ENCODE measurements at places on chromosomes 16 and 17.

- no peak for DNase-seq
Observed at GRCh38 chr16:79664407-79664806, 63.9 kb upstream of the MAF start.

- no peak for DNase-seq
Observed at GRCh38 chr17:44010966-44011647, 3.7 kb downstream of the TMEM101 start.

DNA sequence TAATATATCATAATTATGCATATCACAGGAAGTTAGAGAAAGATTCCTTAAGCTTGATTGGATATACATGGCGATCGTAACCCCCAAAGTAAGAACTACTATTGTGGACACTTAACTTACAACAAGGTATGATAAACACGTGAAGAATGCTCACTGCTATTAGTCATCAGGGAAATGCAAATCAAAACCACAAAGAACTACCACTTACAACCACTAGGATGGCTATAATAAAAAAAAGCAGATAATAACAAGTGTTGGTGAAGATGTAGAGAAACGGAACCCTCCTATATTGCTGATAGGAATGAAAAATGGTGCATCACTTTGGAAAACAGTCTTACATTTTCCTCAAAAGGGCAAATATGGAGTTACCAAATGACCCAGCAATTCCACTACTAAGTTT is 265.9 kb downstream of the SLC39A11 start:
- DNase-seq = no peak

GRCh38 chr17:66375121-66375520 is 72.7 kb downstream of the PRKCA start:
- DNase-seq = no peak

- DNase-seq = no peak
Observed at GRCh38 chr16:10242916-10243315, 60.7 kb upstream of the GRIN2A start.

- peak; percentile 32 for DNase-seq
Observed at GRCh38 chr17:32275060-32276042, 9.7 kb downstream of the RHBDL3 start.

DNA sequence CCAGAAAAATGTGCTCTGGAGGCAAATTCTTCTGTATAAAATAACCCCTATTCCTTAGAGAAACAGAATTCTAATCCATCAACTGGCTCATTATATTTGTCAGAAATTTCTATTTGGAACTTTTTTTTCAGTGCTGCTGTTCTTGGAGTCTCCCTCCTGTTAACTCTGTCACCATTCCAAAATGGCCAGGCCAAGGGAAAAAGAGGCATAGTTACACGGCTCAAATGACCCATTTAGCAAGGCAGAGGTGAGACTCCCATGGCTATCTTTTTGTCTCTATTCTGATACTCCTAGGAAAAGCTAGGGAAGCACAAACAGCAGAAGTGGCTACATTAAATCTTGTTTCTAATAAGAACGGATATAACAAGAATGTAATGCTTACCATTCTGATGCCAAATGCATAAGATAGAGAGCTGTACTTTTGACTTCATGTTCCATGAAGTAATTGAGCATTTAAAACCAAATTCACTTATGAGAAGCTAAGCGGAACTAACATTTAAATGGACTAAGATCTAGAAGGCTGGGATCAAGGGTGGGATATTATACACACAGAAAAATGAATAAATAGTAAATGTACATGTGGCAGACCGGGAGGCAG is 64.4 kb upstream of the CORO6 start:
- no peak for DNase-seq

DNA sequence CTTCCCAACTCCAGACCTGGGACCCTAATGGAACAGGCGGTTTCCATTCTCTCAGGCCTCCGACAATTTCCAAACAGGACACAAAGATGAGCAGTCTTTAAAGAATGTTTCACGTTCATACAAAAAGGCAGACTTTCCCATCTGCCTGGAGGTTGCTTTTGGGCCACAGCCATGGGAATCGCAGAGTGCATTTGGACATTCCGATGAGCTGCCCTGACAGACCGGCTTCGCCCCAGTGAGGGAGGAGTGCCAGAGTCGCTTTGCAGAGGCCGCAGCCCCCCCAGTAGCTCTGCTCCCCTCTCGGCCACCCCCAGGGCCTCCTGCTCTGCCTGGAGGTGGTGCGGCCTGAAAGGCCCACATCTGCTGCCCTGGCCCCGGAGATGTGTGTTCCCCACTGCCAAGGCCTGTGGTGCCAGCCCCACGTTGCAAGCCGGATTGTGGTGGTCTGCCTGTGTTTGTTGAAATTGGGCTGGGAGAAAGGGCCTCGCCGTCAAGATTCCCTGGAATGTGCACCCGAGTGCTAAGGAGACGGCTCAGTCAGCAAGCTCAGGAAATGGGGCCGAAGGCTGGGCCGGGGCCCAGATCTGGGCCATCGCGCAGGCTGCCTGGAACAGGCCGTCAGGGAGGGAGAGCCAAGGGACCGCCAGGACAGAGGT is 89.8 kb downstream of the C16orf95 start:
- DNase-seq = no peak

DNA sequence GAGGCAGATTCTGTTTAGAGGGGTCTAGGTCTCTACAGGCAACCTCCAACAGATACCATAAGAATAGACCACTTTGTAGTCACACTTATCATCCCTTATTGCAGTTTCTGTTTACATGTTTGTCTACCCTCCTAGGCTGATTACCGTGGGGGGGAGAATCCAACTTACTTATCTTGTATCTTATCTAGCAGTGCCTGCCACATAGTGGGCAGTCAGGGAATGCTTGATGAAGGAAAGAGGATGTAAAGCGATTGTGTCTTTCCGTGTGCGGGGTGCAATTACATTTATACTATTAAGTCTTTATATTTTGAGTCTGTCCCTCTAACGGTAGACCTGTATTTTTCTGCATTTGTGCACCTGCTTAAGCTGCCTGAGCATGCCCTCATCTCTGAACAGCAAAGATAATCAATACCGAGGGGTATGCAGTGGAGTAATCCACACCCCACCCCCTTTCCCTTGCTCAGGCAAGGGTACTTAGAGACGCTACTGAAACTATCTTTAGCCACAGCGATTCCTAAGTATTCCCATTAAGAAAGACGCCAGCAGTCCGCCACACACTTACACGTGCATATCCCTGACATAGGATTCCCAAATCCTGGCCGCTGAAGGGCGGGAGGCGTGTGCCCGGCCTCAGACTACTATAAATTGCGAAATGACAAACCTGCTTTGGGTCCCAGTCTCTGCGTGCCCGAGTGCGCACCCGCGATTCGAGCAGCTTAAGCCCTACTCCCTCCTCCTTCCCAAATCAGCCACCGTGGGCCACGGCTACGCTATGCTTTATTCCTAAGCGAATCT is 635 bp upstream of the AATF start:
- DNase-seq = no peak

GRCh38 chr17:74249590-74250270 is 24.3 kb upstream of the DNAI2 start:
- DNase-seq = no peak

DNA sequence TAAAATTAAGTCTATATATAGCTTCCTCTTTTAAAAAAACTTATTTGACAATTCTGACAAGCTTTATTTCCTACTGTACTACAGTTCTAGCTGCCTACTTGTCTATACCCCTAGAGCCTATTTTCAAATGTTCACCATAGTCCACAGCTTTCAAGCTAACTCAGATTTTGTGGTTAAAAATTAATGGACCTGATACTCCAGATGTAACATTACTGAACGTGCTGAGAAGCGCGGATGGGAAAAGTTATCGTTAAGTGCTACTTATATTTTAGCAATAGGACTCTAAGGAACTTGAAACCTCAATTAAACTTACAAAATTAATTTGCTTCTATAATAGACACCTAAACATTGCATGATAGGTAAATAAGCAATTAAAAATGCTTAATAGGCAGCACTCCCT is 31.2 kb downstream of the GNA13 start:
- DNase-seq = no peak

GRCh38 chr17:66906321-66907278 is 57.9 kb upstream of the CACNG4 start:
- DNase-seq = peak; percentile 74

DNA sequence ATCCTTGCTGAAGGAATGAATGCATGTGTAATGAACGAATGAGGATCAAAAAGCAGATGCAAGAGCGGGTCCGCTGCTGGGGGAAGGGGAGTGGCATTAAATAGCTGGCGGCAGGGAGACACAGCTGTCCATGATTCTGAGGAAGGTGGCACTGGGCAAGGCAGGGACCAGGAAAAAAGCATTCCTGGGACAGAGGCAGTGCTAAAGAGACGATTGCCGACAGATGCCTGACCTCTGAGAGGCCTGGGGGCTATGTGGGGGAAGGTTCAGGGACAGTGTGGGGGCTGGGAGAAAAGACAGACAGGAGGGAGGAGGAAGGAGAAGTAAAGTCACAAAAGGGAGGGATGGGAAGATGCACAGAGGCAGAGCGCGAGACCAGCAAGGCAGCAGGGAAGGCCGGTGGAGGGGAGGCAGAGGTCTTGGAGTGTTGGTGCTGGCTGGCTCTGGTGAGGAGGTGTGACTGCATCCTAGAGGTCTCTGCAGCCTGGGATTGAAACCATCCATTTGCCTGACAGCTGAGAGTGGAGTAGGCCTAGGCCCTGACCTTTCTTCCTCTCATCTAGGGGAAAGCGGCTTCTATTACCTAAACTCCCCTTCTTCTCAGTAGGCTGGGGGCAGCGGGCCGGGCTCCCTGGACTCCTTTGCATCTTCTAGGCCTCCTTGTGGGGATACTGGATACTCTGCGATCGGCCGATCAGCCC is 109.9 kb downstream of the SDK2 start:
- no peak for DNase-seq

- DNase-seq = no peak
Observed at GRCh38 chr17:9648521-9649110, 3.3 kb downstream of the USP43 start.

GRCh38 chr16:19210280-19210924 is 42.4 kb downstream of the SYT17 start:
- no peak for DNase-seq

GRCh38 chr17:20228410-20228809 is 219.3 kb downstream of the SPECC1 start:
- DNase-seq = no peak

DNA sequence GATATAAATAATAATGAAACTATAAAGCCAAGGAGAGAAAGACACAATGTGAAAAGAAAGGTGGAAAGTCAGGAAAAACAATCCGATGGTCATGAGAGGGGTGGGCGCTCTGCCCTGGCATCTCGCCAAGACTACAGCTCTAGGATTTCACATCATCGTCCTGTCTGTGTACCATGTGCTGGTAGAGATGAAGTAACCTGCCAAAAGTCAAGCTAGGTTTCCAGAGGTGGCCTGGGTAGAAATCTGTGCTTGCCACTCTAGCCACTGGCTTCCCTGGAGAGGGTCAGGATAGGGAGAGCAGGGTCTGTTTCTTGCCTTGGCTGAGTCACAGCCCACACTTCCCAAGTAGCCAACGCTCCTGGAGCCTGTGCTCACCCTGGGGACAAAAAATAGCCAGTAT is 31.0 kb upstream of the TRAP1 start:
- no peak for DNase-seq

DNA sequence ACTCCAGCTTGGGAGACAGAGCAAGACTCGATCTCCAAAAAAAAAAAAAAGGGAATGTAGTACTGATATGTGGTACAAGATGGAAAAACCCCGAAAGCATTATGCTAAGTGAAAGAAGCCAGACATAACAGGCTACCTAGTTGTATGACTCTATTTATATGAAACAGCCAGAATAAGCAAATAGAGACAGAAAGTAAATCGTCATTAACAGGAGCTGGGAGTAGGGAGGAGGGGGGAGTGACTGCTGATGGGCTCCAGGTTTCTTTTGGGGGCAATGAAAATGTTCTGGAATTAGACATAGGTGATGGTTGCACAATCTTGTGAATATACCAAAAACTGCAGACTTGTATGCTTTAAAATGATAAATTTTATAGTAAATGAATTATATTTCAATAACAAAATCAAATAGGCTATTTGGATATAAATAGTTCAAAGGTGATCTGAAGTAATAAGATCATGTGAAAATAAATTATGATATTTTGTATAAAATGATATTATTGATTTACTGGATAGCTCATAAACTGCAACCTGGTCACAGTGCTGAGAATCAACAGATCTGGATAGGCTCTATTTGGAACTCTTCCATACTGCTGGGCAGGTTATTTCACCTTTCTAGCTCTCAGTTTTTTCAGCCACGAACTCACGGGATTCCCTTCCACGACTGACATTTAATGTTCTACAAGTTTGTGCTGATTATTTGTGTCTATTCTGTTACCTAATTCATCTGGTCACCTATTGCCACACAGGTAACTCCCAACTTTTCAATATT is 27.1 kb downstream of the ZNF652 start:
- no peak for DNase-seq

GRCh38 chr17:7292729-7293128 is 1.7 kb downstream of the YBX2 start:
- DNase-seq = no peak

DNA sequence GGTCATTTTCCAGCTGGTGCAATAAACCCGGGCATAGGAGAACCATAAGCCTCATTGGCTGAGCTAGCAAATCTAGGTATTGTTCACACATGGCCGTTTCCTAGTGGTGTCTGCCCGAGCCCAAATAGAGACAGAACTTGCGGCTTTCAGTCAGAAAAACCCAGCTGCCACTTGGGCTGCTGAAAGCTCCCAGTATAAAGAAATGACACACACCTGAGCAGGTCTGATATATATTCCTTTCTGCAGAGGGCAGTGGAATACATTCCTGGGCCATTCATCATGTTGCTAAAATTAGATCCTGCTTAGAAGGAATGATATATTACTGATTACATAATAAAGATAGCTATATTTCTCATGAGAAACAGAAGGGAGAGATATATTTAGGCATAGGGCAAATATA is 83.9 kb upstream of the IRX5 start:
- DNase-seq = no peak

DNA sequence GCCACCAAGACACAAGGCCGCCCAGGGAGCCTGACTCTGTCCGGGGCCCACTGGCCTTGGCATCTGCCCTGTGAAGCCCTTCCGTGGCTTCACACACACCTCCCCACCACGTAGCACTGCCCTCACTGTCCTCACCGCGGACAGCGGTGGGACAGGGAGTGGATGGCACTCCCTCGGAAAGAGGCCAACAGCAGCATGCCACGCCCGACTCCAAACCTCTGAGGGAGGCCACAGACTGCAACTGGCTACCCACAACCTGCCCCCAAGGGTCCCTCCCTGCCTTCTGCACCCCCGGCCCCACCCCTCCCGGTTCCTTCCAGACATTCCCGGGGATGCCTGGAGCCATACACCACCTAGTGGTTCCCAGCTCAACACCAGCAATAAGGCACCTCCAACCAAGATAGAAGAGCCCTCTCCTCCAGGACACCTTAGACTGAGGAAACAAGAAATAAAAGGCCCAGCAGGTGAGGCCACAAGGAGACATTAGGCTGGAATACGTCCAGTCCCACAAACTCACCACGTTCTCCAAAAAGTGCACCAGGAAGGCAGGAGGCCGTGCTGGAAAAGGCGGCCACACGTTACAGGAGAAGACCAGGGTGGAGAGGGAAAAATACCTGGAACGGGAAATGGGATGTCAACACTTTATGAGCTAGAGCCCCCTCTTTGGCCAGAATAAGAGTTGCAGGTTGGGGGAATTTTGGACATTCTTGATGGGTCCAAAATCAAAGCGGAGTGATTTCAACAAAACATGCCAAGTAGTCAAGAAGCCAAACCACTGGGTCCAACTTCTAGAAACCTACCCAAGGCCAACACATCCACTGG is 310.0 kb downstream of the SOX9 start:
- no peak for DNase-seq
